ENCODE measurements at places on chromosomes 7 and 10. TPM values are rescaled to one million over a fixed set of nuclear protein-coding genes. Genes with fewer than 3 reads are reported as not detected.

GRCh38 chr7:44990109-44991023 lies 9.6 kb upstream of the CCM2 start:
- DNase-seq = no peak
- no peaks in the 10 kb centered on the region for H3K27me3 ChIP-seq
- H3K27ac ChIP-seq = peak overlapping the region; percentile 88
- H3K4me1 ChIP-seq = peaks cover 32% of the 10 kb centered on the region

- no peak overlapping the region for H3K27ac ChIP-seq
- H3K4me1 ChIP-seq = no peaks in the 10 kb centered on the region
- H3K4me3 ChIP-seq = no peak overlapping the region
- H3K36me3 ChIP-seq = no peaks in the 10 kb centered on the region
- no peaks in the 10 kb centered on the region for H3K27me3 ChIP-seq
Measured at GRCh38 chr7:115731796-115732471, 298.6 kb downstream of the TFEC start.

- H3K4me3 ChIP-seq = no peak overlapping the region
- H3K27me3 ChIP-seq = no peaks in the 10 kb centered on the region
- DNase-seq = no peak
- H3K27ac ChIP-seq = no peak overlapping the region
Measured at GRCh38 chr10:116201011-116201410, 72.0 kb downstream of the GFRA1 start.

DNA sequence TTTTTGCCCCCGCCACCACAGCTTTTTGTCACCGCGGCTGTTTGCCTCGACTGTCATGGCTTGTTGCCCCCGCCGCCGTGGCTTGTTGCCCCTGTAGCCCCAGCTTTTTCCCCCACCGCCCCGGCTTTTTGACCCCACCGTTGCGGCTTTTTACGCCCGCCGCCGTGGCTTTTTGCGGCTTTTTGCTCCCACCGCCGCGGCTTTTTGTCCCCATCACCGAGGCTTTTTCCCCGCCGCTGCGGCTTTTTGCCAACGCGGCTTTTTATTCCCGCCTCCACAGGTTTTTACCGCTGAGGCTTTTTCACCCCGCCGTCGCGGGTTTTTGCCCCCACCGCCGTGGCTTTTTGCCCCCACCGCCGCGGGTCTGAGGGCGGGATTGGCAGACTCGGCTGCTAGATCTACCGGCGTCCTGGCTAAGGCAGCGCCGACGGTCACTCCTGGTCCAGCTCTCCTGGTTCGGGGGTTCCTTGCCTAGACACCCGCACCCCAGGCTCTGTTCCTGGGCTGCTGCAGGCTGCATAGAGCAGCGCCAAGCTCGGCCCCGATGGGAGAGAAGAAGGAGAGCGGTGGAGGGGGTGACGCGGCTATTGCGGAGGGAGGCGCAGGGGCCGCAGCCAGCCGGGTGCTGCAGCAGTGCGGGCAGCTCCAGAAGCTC lies 637.7 kb downstream of the ZNF716 start:
- H3K4me3 ChIP-seq = no peak overlapping the region
- no peaks in the 10 kb centered on the region for H3K27me3 ChIP-seq
- peak; percentile 23 for DNase-seq
- no peaks in the 10 kb centered on the region for H3K4me1 ChIP-seq
- H3K27ac ChIP-seq = no peak overlapping the region

DNA sequence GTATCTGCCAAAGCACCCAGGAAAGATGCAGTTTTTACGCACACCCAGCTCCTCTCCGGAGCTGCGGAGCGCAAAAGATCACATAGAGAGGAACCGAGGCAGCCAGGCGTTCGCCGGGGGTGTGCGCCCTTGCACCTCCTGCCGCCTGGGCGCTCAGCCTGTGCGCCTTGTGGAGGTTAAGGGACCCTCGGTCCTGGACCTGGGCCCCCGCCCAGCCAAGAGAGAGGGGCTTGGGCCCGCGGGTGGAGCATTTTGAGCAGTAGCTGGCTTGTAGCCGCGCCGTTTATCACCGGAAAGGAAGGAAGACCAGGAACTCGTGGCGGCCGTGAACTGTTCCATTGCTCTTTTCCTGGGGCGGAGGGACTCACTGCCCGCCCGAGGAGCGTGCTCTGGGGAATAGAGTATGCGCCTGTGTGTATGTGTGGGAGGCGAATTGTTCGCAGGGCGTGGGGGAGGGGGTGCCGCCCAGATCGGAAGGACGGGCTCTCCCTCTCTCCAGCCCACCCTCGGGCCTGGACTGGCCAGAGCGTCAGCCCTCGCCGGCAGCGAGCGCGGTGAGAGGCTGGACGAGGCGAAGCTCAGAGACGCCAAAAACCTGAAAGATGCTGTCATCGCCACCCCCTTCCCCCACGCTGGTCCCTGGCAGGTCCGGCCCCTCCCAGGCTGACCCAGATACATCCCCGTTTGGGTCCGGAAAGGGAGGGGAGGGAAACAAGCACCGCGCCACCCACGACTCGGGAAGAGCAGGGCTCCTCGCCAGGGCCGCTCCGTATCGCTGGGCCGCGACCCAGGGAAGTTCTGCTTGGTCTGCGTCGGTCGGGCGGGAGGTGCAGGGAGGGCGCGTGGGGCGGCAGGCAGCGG lies 1.2 kb upstream of the WNT2 start:
- H3K27me3 ChIP-seq = peaks cover 20% of the 10 kb centered on the region
- DNase-seq = peak; percentile 65
- no peaks in the 10 kb centered on the region for H3K36me3 ChIP-seq
- peaks cover 22% of the 10 kb centered on the region for H3K4me1 ChIP-seq
- H3K27ac ChIP-seq = no peak overlapping the region
- H3K4me3 ChIP-seq = peak overlapping the region; percentile 39

DNA sequence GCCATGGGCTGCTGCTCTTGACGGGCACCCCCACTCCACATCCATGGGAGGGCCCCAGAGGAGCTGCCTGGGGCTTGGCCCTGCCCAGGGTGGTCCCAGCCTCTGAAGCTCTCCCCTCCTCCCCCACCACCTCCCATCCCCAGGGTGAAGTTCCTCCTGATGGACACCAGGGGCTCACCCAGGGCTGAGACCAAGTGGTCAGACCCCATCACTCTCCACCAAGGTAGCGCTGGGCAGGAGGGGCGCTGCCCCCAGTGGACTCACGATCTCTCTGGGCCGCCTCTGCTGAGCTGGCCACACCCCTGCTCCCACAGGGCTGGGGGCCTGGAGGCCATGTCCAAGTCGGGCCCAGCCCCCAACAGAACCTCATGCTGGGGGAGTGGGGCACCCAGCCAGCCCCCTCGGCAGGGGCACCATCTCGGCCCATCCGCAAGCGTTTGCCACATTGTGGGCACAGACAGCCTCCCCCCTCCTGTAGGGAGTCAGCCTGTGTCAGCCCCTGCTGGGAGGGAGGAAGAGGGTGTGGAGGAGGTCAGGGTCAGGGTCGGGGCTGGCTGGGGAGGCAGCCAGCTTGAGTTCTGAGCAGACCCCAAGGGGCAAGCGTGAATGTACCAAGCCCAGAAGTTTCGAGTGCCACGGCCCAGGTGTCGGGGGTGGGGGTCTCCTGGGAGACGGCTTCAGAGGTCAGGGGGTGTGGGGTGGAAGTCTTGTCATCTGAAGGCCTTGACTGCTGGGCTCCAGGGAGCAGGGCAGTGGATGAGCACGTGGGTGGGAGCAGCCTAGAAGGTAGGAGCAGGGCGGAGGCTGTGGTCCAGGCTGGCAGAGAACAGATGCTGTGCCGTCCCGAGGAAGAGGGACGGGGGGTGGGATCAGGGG lies 2.8 kb downstream of the UPK3B start:
- H3K27ac ChIP-seq = no peak overlapping the region
- H3K4me1 ChIP-seq = peaks cover 7% of the 10 kb centered on the region
- H3K36me3 ChIP-seq = no peaks in the 10 kb centered on the region
- H3K27me3 ChIP-seq = no peaks in the 10 kb centered on the region
- DNase-seq = peak; percentile 52

- H3K4me1 ChIP-seq = no peaks in the 10 kb centered on the region
- no peak overlapping the region for H3K27ac ChIP-seq
- no peaks in the 10 kb centered on the region for H3K36me3 ChIP-seq
- DNase-seq = no peak
Measured at GRCh38 chr7:132255115-132255797, 321.0 kb downstream of the PLXNA4 start.

- peaks cover 41% of the 10 kb centered on the region for H3K4me1 ChIP-seq
- no peaks in the 10 kb centered on the region for H3K27me3 ChIP-seq
- no peak overlapping the region for H3K4me3 ChIP-seq
- H3K27ac ChIP-seq = no peak overlapping the region
Measured at GRCh38 chr10:126092366-126093215, 196.2 kb downstream of the FANK1 start.

- no peak overlapping the region for H3K4me3 ChIP-seq
- no peaks in the 10 kb centered on the region for H3K4me1 ChIP-seq
- H3K27me3 ChIP-seq = no peaks in the 10 kb centered on the region
Measured at GRCh38 chr7:74240482-74240881, 13.7 kb downstream of the RFC2 start.

DNA sequence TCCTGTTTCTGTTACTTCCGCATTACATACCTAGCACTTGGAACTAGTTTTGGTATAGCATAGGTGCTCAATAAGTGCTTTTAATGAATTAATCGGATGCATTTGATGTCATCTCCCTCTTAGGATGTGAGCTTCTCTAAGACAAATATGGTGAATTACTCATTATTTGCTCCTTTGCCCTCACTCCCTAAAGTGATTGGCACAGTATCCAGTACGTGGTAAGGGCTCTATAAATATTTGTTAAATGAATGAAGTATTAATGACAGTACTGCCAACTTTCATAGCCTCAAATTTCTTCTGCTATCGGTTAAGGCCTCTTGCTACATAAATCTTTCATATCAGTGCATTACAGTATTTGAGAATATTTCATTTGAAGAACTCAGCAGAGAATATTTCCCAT lies 75.9 kb upstream of the ARID5B start:
- H3K27me3 ChIP-seq = no peaks in the 10 kb centered on the region
- no peak for DNase-seq
- no peak overlapping the region for H3K27ac ChIP-seq
- peaks cover 8% of the 10 kb centered on the region for H3K4me1 ChIP-seq

The CLEC2L gene
- not detected for total RNA-seq

The CLRN3 gene
- not detected for total RNA-seq

The TMEM225B gene
- 1.1 TPM for total RNA-seq

The TCAF2 gene
- 2.2 TPM for total RNA-seq

The FFAR4 gene
- not detected for total RNA-seq
